Hepatocyte (in vitro differentiated cells): ENCODE measurements at places on chromosomes 16 and 17.
A peak's percentile ranks its signal among the peaks of the same experiment; 100 is the strongest.

DNA sequence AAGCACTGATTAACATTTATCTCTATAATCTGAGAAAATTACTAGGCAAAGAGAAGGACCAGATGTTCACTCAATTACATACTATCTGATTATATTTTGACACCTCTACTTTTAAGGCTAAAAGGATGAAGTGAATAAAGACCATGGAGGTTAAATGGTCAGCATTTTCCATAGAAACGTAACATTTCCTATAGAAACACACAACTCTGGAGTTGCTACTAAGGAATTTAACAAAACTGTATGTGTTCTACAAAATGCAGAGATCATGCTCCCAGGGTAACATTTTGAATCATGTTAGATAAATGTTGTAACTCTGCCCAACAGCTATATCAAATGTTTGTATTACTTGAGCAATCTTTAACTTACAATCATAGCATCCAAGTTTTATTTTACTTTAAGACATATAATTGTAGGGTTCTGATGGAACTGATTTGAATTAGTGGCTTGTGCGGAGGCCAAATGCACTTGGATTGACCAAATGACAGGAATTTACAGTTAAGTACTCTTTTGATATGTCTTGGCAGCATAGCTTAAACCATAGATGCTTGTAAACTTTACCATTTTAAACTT is 97.7 kb downstream of the RPGRIP1L start:
- DNase-seq: no peak

- DNase-seq: no peak
Observed at GRCh38 chr17:58305626-58306025, 23.0 kb downstream of the TSPOAP1 start.

GRCh38 chr17:81735264-81736102 is 23.4 kb downstream of the SLC25A10 start:
- DNase-seq: peak; percentile 50

GRCh38 chr17:73192894-73193701 is at the start of gene COG1:
TSS of gene COG1 (plus strand) at chr17:73193055. CDS start at chr17:73193070, 15 bp downstream.
- peak; percentile 96 for DNase-seq

- peak; percentile 37 for DNase-seq
Observed at GRCh38 chr17:68821860-68822696, 133.1 kb downstream of the ABCA8 start.

GRCh38 chr16:49343291-49343690 is 30.3 kb upstream of the C16orf78 start:
- DNase-seq: no peak

DNA sequence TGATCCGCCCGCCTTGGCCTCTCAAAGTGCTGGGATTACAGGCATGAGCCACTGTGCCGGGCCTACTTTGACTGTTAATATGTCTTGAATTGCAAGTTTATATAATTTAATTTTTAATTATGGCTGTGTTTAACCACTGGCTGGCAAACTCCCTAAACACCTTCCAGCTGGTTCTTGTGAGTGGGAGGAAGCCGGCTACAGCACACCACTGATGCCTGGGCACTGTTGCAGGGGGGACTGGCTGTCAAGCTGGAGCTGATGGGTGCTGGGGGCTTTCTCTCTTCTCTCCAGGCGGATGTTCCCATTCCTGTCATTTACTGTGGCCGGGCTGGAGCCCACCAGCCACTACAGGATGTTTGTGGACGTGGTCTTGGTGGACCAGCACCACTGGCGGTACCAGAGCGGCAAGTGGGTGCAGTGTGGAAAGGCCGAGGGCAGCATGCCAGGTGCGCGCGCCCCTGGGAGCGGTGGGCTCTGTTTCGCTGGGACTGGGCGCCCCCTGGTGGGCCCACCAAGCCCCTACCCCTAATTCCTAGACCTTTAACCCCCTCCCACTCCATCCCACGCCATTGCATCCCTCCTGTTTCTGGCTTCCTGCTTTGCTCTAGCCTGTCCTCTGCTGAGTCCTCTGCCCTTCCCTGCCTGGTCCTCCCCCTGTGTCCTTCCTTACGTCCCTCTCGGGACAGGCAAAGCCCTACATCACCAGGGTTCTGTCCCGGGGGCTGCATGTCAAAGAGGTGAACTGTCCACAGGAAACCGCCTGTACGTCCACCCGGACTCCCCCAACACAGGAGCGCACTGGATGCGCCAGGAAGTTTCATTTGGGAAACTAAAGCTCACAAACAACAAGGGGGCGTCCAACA is 9.5 kb downstream of the TBX21 start:
- DNase-seq: peak; percentile 32

GRCh38 chr17:31738488-31738887 is 120.6 kb downstream of the COPRS start:
- no peak for DNase-seq

- no peak for DNase-seq
Observed at GRCh38 chr16:67641779-67642708, 2.9 kb upstream of the CARMIL2 start.

- DNase-seq: no peak
Observed at GRCh38 chr17:45315648-45316433, 979 bp downstream of the MAP3K14 start.

DNA sequence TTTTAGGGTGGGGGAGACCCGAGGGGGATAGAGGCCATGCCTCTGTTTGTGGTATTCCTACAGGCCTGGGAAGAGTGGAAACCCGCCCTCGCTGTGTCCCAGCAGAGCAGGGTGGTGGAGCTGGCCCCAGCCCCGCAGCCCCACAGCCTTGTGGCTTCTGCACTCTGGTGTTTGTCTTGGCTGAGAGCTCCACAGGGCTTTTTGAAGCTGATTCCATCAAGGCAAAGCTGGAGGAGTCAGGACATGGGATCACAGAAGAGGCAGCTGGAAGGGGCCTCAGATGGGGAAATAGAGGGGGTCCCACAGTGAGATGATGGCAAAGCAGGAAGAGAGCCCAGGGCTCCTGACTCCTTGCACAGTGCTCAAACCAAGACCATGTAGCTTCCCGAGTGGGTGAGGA is 5.0 kb upstream of the WFIKKN2 start:
- no peak for DNase-seq

GRCh38 chr16:89060207-89060794 is 33.4 kb upstream of the ACSF3 start:
- no peak for DNase-seq

DNA sequence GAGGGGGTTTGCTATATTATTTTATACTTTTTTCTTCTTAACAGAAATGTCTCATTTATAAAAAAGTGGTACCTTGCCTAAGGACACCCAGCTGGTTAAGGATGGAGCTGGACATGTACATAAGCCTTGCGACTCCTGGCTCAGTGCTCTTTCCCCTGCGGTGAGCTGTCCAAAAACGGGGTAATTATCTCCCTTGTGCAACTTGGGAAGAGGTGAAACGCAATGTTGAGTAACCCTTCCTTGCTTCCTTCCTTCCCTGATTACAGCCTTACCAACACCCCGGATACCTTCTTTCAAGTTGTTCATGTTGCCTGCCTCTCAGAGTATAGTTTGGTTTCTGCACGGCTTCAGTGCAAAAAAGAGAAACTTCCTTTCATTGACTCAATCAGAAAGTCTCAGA is 94.1 kb upstream of the XYLT1 start:
- no peak for DNase-seq

DNA sequence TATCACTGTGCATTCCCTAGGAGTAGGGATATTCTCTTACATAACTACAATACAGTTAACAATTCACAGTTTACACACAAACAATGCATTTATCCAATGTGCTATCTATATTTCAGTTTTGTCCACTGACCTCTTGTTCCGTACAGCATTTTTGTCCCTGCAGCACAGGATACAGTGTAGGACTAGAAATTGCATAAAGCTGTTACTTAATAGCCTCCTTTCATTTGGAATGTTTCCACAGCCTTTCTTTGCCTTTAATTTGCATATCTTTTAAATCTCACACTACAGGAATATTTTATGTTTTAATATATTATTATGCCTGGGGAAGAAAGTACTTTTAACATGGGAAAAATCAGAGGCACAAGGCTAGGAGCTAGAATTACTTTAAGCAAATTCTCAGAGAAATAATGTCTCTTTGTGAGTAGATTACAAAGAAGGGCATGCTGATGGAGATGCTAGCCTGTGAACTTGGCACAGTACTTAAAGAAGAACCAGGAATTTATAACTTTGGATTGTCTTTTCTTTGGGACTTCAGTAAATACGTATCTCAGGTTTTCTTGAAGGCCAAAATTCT is 144.3 kb downstream of the ITFG1 start:
- DNase-seq: no peak

DNA sequence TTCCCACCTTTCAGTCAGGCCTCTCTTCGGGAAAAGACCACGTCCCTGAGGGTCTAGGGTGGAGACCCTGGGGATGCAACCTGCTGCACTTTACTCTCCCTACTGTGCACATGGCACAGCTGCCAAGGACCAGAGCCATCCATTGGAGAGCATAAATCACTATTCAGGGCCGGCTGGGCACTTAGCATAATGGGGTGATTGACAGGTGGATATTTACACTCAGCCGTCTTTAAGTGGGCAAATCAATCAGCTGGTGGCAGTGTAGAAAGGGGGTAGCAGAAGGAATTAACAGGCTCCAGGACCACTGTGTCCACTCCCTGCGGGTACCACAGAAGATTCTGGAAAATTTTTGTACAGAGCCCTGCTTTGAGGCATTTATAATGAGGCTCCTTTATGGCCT is 87.3 kb upstream of the IRX6 start:
- DNase-seq: no peak

- no peak for DNase-seq
Observed at GRCh38 chr17:55089256-55089655, 120.7 kb downstream of the STXBP4 start.

GRCh38 chr17:44132275-44132821 is 8.9 kb upstream of the HDAC5 start:
- DNase-seq: no peak

DNA sequence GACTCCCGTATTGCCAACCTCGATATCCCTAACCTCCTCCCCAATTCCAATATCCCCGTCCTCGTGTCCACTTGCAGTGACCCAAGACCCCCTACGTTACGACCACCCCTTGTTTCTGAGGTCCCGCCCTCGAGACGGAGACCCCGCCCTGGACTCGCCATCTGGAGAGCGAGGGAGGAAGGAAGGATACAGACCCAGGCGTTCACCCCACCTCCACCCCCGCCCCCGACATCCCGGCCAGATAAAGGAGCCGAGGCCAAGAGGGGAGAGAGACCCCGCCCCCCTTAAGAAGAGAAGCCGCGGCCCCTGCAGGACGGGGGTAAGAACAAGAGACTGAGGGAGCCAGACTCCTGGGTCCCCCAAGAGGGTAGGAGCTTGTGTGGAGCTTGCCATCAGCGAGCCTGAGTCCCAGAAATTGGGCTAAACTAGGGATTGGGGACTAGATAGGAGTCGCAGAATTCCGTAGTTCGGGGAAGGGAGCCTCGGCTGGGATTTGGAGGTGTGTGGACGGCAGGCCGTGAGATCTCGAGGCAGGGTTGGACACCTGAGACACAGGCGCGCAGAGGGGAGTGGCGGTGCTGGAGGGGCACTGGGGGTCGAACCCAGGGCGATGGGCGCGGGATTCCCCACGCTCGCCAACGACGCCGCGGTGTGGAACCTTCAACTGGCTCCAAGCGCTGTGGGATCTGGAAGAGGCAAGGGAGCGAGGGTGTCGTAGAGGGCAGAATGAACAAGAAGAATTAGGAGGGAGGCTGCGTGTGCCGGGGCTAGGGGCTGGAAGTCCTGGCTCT is at the start of gene BCL6B:
TSS of gene BCL6B (plus strand) at position 270 of the 791 bp plus-strand sequence. CDS start 622 bp downstream, outside the sequence.
- DNase-seq: no peak

GRCh38 chr16:74226338-74226954 is 70.2 kb upstream of the PSMD7 start:
- peak; percentile 48 for DNase-seq

DNA sequence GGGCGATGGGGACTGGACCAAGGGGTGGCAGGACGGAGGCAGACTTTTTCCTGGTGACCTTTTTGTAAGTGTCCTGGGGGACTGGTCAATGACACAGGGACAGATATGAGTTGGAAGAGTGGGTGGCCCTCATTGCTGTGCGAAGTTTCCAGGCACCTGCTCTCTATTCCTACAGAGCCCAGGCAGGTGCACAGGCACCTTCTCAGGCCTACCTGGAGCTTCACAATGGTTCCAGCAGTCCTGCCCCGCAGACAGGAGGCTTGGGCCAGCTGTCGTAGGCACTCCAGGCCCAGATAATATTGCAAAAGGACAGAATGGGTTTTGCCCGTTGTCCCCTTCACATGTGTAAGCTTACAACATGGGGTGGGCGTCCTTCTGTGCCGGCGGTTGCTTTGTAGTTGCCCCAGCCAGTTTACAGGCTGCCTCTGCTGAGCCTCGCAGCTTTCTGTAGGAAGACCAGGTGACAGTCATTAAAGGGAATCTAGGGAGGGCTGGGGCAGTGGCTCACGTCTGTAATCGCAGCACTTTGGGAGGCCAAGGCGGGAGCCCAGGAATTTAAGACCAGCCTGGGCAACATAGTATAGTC is 84.3 kb downstream of the ARHGAP23 start:
- no peak for DNase-seq

DNA sequence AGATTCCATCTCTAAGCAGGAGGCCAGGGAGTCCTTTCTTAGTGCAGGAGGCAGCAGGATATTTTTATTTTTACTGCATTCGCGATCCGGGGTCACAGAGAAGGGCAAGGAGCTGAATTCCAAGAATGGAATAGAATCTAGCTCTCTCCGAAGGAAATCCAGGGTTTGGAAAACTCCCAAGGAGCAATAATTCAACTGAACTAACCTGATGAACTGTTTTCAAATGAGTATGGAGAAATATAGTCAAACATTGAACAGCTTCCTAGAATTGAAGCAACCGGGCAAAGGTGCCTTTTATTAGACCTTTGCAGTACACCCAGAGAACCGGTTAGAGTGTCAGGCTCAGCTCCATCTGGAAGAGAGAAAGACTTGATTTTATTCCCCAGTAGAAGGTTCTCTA is 120.7 kb upstream of the MAF start:
- DNase-seq: peak; percentile 50

GRCh38 chr17:2392252-2393173 is 8.3 kb downstream of the MNT start:
- DNase-seq: peak; percentile 99

- peak; percentile 60 for DNase-seq
Observed at GRCh38 chr17:9987779-9988585, 82.9 kb upstream of the RCVRN start.

DNA sequence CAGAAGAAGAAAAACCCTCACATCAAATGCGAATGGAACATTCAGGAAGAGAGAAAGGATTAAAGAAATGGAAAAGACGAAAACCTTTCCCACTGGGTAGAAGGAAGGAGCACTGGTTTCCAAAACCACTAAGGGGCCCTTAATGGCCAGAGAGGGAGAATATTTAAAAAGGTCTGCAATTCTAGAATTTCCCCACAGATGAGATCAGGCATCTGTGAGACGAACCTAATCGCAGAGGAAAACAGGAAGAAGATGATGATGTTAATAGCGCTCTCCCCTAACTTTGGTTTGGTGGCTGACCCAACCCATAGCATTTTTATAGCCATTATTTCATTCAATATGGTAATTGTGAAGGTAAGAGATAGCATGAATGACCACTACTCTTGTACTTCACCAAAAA is 32.8 kb downstream of the XYLT1 start:
- no peak for DNase-seq

GRCh38 chr17:76700617-76701470 is 9.9 kb downstream of the MXRA7 start:
- DNase-seq: peak; percentile 50

DNA sequence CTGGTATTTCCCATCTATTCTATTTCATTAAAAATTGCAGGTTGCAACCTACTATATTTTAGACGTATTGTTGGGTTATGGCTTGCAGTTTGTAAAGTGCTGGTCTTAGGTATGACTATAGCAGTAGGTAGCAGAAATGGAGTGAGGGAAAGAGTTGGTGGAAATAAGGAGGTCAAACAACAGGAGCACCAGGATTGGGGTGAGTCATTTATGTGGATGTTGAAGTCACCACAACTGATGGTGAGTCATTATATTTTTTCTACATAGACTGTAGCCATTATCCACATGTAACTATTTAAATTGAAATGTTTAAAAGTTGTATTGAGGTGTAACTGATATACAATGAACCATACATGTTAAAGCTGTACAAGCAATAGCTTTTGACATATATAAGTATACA is 25.0 kb upstream of the HS3ST3A1 start:
- DNase-seq: no peak
